OCI-LY7 (cell line): ENCODE measurements at places on chromosomes 4 and X. TPM values are rescaled to one million over a fixed set of nuclear protein-coding genes. Genes with fewer than 3 reads are reported as not detected.

- no peak for DNase-seq
These were observed 200.0 kb upstream of the NPY2R start for GRCh38 chr4:155008389-155008788.

DNA sequence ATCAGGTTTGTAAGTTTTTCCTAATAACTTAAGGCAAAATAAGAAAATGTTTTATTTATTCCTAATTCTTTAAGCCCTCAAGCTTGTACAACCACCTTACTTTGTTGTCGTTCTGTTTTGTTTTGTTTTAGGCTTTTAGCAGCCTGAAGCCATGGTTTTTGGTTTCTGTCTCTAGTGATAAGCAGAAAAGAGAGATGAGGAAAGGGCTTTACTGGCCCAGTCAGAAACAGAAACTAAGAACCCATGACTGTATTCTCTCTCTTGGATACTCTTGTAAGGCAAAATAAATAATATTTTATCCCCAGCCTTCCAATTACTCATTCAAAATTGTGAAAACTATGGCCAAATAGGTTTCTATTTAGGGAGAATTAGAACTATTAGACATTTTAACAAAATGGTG is 29.4 kb downstream of the TBC1D19 start:
- DNase-seq = no peak

DNA sequence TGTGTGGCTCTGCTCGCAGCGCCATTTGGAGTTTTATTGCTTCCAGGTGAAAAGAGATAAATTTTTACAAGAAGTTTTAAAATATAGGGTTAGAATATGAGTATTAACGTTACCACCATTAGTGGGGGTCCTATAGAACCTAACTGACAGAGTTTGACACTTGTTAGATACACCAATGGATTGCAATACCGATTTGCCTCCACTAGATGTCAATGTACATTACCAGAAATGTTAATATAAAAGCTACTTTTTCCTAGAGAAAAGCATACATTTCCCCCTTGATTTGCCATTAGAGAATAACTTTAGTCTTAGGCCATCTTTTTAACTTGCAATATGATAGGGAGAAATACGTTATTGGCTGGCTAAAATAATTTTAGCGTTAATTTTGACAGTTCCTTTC is 108.4 kb downstream of the LINC00632 start:
- DNase-seq = peak; percentile 58

- DNase-seq = no peak
These were observed 537.7 kb downstream of the TRAM1L1 start for GRCh38 chr4:116547632-116548031.

DNA sequence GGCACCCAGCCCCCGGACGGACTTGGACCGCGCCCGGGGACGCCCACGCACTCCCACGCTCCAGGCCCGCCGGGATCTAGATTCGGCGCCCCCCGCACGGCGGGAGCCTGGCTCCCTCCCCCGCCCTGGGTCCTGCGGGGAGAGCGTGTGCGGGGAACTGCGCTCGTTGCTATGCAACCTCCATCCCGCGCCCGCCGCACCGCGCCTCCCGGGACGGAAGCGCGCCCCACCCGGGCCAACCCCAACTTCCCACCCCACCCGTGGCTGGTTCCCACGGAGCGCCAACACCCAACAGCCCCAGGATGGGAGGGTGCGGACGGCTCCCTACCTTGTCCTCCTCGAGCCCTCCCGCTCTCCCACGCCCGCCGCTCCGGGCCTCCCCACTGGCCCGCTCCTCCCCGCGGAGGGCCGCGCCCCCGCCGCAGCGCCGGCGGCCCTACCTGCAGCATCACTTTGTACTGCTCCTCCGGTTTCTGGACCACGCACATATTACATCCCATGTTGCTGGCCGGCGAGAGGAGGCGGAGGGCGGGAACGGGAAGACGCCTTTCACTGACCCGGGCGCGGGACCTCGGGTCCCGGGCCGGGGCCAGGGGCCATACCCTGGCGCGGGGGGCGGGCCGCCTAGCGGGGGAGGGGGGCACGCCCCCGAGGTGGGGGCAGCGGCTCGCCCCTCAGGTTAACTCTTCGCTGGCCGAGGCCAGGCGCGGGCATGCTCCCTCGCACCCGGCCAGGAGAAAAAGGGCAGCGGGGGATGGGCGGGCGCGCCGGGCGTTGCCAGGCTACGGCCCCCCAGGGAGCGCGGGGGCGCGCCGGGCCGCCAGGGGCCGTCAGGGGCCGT is at the start of gene PDZD4:
TSS of gene PDZD4 (minus strand) at position 746 of the 841 bp plus-strand sequence. CDS start at position 500, 246 bp downstream.
- no peak for DNase-seq

GRCh38 chr4:94525993-94526728 is 74.4 kb downstream of the PDLIM5 start:
- no peak for DNase-seq

- no peak for DNase-seq
These were observed 515.7 kb downstream of the SMARCA1 start for GRCh38 chrX:129007631-129008030.

GRCh38 chrX:12505127-12505526 is 286.1 kb upstream of the PRPS2 start:
- DNase-seq = no peak

DNA sequence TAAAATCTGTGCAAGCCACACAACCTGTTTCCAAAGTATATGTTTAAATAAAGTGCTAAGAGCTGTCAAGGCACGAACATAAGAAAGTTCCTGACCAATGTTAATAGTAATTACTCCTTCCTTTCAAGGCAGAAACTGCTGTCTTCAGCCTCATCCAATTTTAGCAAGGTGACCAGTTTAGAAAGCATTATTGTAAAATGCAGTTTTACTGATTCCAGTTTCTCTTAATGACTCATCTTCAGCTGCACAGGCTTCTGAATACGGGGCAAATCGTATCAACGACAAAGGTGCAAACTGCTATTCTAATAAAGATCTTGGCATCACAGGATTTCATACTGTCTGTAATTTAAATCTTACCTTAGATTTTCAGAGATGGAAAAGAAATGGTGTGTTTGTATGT is 87.5 kb downstream of the PPP3CA start:
- DNase-seq = no peak

Gene PCSK1N
- not detected in 2 replicates for total RNA-seq

Gene MAGEA12
- total RNA-seq = not detected in 2 replicates

Gene SORCS2
- not detected in 2 replicates for total RNA-seq

Gene TEX28
- total RNA-seq = not detected in 2 replicates
